ENCODE measurements at places on chromosomes 12 and 14. TPM values are rescaled to one million over a fixed set of nuclear protein-coding genes. Genes with fewer than 3 reads are reported as not detected.

KLRB1 gene
- total RNA-seq = not detected

PLEKHG3 gene
- total RNA-seq = 42.5 TPM

RNF212B gene
- total RNA-seq = not detected

VDR gene
- 3.6 TPM for total RNA-seq

KRT72 gene
- total RNA-seq = not detected

TSFM gene
- total RNA-seq = 69.3 TPM

GSG1 gene
- total RNA-seq = 0.27 TPM

GXYLT1 gene
- 14.6 TPM for total RNA-seq

HHIPL1 gene
- 0.29 TPM for total RNA-seq

Data from A549 treated with RU486 at 1 μM for 4 hours (cell line).